ENCODE measurements at places on chromosomes 12 and 14.

- DNase-seq = no peak
These were observed 30.9 kb downstream of the CCDC92 start for GRCh38 chr12:123941624-123942237.

GRCh38 chr12:50992819-50993218, 33.4 kb downstream of the SLC11A2 start:
- no peak for DNase-seq

GRCh38 chr12:56034586-56035332, 7.0 kb upstream of the RPS26 start:
- no peak for DNase-seq

DNA sequence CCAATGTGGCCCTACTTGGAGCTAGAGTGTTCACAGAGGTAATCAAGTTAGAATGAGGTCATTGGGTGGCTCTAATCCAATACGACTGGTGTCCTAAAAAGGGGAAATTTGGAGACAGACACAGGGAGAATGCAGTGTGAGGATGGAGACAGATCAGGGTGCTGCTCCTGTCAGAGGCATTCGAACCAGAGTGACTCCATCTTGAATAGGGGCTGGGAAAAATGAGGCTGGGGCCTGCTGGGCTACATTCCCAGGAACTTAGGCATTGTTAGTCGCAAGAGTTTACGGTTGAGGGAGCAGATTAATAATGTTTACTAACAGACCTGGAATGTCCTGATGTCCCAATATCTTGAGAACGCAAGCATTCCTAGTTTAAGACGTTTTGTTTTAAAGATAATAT, 20.2 kb downstream of the TNFAIP2 start:
- no peak for DNase-seq

- DNase-seq = peak; percentile 61
These were observed 22.0 kb upstream of the TSPAN9 start for GRCh38 chr12:3055026-3055703.

GRCh38 chr14:70887737-70888499, 19.3 kb upstream of the PCNX1 start:
- no peak for DNase-seq

- DNase-seq = no peak
These were observed 65.1 kb downstream of the PLEKHG3 start for GRCh38 chr14:64769096-64770020.

- DNase-seq = peak; percentile 88
These were observed at the start of gene COCH for GRCh38 chr14:30874120-30874998. Gene COCH (plus strand): TSS chr14:30874559. CDS start chr14:30874939, 380 bp downstream.

DNA sequence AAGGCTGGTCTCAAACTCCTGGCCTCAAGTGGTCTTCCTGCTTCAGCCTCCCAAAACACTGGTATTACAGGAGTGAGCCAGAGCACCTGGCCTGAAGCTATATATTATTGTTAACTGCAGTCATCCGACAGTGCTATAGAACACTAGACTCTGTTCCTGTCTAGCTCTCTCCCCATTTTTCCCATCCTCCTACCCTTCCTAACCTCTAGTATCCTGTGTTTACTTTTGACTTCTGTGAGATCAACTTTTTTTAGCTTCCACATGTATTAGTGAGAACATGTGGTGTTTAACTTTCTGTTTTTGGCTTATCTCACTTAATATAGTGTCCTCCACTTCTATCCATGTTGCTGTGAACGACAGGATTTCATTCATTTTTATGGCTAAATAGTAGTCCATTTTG, 34.7 kb downstream of the TRAF3 start:
- no peak for DNase-seq

GRCh38 chr12:49959685-49960473, 1.8 kb upstream of the AQP5 start:
- DNase-seq = no peak

- DNase-seq = no peak
These were observed 243.2 kb downstream of the ADAMTS20 start for GRCh38 chr12:43308776-43309175.

DNA sequence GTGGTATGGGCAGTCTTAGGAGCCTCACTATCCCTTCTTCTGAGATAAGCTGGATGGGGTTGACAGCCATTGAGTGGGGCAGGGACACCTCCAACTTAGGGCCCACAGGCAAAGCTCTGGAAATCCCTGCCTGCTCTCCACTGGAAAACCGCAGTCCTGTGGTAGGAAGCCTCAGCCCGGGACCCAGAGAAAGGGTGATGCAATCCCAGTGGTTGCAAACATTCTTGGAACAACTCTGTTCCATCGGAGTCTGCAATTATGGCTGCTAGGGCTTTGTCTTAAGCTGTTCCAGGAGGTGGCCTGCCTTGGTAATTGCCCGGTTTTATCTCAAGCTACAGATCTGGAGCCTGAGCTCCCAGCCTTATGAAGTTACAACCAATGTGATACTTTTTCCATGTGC, 133.4 kb downstream of the DICER1 start:
- no peak for DNase-seq

- no peak for DNase-seq
These were observed 207.7 kb downstream of the BCAT1 start for GRCh38 chr12:24741216-24741615.

GRCh38 chr12:9649532-9649940, 20.0 kb upstream of the CLEC2D start:
- DNase-seq = no peak

GRCh38 chr12:32273063-32273522, 126.3 kb upstream of the FGD4 start:
- DNase-seq = peak; percentile 17

DNA sequence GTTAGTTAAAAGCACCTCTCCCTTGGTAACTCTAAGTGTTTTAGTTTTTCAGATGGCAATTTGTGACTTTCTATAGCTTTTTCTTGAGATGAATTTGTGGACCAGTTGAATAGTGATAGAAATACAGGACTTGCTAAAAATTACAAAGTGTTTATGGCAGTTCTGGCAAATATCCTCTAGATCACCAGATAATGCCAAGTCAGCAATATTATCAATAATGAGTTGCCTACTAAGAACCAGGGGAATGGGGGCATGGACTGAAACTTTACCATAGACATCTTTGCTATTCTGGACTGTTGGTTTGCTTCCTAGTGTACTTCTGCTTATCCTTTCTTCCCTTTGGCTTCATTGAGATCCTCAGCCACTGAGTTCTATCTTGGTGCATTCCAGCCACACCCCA, 584.2 kb downstream of the DIO2 start:
- DNase-seq = no peak

DNA sequence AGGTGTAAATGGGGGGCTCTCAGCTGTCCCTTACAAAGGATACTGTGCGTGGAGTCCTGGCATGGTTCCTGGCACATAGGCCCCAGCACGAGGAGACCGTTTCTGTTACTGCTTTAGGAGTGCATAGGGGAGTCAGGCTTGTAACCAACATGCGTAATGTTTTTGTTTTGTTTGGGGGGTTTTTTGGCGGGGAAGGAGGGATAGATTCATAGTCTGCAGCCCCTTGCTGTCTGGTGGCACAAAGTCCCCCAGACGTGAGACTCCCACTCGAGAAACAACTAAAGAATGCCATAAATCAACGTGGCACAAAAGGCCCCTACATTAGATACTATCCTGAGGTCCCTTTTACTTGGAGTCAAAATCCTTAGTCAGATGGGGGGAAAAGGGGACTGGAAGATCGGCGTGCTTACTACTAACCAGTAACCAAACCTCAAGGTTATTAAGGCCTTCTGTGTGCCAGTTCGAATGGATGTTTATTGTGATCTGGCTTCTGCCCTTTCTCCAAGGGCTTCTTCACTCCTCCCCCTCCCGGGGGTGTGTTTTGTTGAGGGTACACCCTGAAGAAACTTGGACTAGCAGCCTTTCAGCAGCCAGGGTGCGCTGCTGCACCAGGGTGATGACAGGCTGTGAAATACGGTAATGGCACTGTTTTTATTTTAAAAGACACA, 874 bp downstream of the ISCU start:
- peak; percentile 87 for DNase-seq

GRCh38 chr14:91906374-91906773, 39.0 kb upstream of the TC2N start:
- DNase-seq = no peak

- no peak for DNase-seq
These were observed 1148.4 kb downstream of the VRK1 start for GRCh38 chr14:97945631-97946030.

DNA sequence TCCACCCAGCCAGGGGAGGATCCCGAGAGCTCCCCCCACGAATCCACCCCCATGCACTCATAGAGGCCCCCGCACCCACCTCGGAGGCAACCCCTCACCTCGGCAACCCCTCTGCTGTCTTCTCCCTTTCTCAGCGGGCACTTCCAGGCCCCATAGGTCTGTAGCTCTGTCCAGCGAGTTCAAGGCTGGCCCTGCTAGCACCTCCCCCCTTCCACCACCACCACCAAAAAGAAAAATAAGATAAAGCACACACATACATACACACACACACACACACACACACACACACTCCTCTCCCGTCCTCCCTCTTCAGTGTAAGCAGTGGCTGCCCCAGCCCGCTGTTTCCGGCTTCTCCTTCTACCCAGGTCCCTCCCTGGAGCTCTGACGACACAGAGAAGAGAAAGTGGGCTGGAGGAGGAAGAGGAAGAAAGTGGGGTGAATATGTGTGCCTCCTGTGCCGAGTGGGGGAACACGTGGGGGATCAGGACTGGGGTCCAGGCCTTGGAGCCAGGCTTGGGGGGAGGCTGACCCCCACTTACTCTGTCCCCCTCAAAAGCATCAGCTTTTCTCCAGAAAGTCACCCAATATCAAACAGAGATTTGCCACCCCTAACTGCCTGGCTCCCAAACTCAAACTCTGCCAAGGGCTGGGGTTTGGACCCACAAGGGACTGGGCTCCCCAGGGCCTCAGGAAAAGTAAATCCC, at the start of gene STAT6:
Gene STAT6, minus strand, starts transcription at position 332 of the 704 bp plus-strand sequence. CDS start 3,084 bp downstream, outside the sequence.
- no peak for DNase-seq

GRCh38 chr14:104085032-104085888, at the start of gene ASPG:
Gene ASPG (plus strand): TSS chr14:104085700. CDS start chr14:104085771, 71 bp downstream.
- DNase-seq = no peak

GRCh38 chr12:129127771-129128170, 274.5 kb downstream of the GLT1D1 start:
- DNase-seq = peak; percentile 9

DNA sequence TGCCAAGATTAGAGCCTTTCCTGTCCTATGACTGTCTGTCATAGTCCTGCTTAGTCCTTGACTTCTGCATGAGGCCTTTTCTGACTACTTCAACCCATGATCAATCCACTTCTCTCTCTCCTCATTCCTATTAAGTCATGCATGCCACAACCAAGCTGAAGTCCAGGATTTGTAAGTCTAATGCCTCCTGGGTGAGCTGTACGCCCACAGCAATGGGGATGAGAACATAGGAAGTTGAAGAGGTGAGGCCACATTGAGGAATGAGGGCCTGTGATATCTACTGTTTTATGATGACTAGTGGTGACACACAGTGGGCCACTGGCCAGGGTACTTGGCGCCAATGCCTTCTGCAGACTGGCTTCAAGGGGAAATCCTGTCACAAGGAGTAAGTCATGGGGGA, 994.1 kb upstream of the TMEM132C start:
- no peak for DNase-seq

DNA sequence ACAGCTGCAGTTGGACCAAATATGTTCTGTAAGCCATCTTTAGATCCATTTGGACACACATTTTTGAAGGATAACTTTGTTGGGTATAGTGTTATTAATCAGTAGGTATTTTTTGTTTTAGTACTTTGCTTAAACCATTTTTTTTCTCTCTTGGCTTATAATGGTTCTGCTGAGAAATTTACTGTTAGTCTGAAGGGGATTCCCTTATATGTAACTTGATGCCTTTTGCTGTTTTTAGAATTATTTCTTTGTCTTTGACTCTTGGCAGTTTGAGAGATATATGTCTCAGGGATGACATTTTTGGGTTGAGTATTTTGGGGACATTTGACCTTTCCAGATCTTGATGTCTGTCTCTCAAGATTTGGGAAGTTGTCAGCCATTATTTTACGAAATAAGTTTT, 169.8 kb downstream of the GPHN start:
- DNase-seq = no peak

DNA sequence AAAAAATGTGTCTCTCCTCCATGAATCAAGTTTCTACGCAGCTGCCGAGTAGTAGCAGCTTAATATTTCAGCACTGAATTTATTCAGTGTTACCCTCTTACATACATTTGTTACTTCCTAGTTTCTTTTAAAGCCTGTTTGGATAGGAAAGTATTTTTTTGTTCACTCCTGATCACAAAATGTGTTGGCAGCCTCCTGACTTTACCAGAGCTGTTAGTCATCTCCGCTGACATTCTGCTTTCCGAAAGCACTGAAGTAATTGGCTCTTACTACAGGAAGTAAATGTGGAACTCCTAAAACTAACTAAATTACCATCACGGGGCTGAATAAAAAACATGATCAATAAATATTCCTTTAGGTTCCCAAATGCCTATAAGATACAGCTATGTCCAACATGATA, 225.5 kb downstream of the EPS8 start:
- DNase-seq = no peak

- no peak for DNase-seq
These were observed 67.5 kb downstream of the B4GALNT3 start for GRCh38 chr12:527241-527640.

GRCh38 chr12:124319368-124320050, 24.6 kb downstream of the RFLNA start:
- no peak for DNase-seq

GRCh38 chr12:94832780-94833681, 170.5 kb downstream of the NDUFA12 start:
- DNase-seq = no peak
